ENCODE measurements at places on chromosomes 11 and 22. TPM values are rescaled to one million over a fixed set of nuclear protein-coding genes. Genes with fewer than 3 reads are reported as not detected.

DNA sequence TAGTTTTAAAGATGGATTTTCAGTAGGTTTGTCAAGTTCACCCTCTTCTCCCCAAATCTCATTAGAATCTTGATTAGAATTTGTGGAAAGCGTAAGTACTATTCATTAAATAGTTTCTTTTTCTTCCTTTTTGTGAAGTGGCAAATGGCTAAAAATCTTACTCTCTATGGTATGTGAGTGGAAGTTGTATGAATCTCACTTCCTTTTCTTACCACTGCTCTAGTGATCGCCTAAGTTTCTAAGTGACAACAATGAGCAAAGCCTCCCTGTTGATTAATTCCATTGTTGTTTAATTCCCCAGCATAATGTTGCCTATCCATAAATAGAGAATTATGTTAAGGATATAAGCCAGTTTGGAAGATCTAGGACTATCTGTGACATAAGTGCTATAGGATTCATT, 82.7 kb downstream of the PGR start:
- H3K4me3 ChIP-seq, result no peak overlapping the region
- H3K27me3 ChIP-seq, result peaks cover 1% of the 10 kb centered on the region
- H3K4me1 ChIP-seq, result peaks cover 11% of the 10 kb centered on the region
- H3K36me3 ChIP-seq, result no peaks in the 10 kb centered on the region

GRCh38 chr11:43879789-43880639, 617 bp upstream of the ALKBH3 start:
- peak overlapping the region; percentile 43 for H3K27ac ChIP-seq
- peaks cover 50% of the 10 kb centered on the region for H3K27me3 ChIP-seq
- DNase-seq, result no peak
- H3K4me1 ChIP-seq, result peaks cover 19% of the 10 kb centered on the region
- H3K36me3 ChIP-seq, result peaks cover 16% of the 10 kb centered on the region

GRCh38 chr11:62889484-62890437, 9.1 kb downstream of the SLC3A2 start:
- DNase-seq, result no peak
- no peaks in the 10 kb centered on the region for H3K27me3 ChIP-seq
- H3K4me3 ChIP-seq, result no peak overlapping the region
- peaks cover 32% of the 10 kb centered on the region for H3K4me1 ChIP-seq
- peak overlapping the region; percentile 76 for H3K27ac ChIP-seq
- peaks cover 29% of the 10 kb centered on the region for H3K36me3 ChIP-seq

- no peak for DNase-seq
- H3K27ac ChIP-seq, result no peak overlapping the region
- no peak overlapping the region for H3K4me3 ChIP-seq
- peaks cover 5% of the 10 kb centered on the region for H3K27me3 ChIP-seq
- peaks cover 8% of the 10 kb centered on the region for H3K36me3 ChIP-seq
Observed at GRCh38 chr11:122951211-122951610, 30.4 kb downstream of the BSX start.

GRCh38 chr22:35541254-35541748, 670 bp downstream of the RASD2 start:
- peak overlapping the region; percentile 6 for H3K4me3 ChIP-seq
- no peak overlapping the region for H3K27ac ChIP-seq
- no peak for DNase-seq
- H3K27me3 ChIP-seq, result peaks cover 77% of the 10 kb centered on the region

The DNAJB13 gene
- 0.60 TPM for total RNA-seq

- H3K27ac ChIP-seq, result no peak overlapping the region
Observed at GRCh38 chr11:100584201-100584985, 102.7 kb upstream of the ARHGAP42 start.

DNA sequence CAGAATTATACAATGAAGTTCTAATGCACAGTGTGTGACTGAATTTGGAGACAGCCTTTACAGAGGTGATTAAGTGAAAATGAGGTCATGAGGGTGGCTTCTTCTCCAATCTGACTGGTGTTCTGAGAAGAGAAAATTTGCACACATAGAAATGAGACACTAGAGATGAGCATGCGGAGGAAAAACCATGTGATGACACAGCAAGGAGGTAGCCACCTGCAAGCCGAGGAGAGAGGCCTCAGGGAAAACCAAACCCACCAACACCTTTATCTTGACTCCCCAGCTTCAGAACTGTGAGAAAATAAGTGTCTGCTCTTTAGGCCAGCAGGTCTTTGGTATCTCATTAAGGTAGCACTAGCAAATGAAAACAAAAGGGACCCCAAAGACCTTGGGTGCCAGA, 93.2 kb downstream of the GGTLC2 start:
- H3K4me3 ChIP-seq, result no peak overlapping the region
- H3K27me3 ChIP-seq, result peaks cover 87% of the 10 kb centered on the region
- H3K27ac ChIP-seq, result no peak overlapping the region
- DNase-seq, result no peak

- H3K4me1 ChIP-seq, result peaks cover 28% of the 10 kb centered on the region
- H3K4me3 ChIP-seq, result peak overlapping the region; percentile 89
- H3K27ac ChIP-seq, result peak overlapping the region; percentile 31
- H3K36me3 ChIP-seq, result no peaks in the 10 kb centered on the region
Observed at GRCh38 chr22:17366830-17367229, 2.4 kb upstream of the CECR2 start.

DNA sequence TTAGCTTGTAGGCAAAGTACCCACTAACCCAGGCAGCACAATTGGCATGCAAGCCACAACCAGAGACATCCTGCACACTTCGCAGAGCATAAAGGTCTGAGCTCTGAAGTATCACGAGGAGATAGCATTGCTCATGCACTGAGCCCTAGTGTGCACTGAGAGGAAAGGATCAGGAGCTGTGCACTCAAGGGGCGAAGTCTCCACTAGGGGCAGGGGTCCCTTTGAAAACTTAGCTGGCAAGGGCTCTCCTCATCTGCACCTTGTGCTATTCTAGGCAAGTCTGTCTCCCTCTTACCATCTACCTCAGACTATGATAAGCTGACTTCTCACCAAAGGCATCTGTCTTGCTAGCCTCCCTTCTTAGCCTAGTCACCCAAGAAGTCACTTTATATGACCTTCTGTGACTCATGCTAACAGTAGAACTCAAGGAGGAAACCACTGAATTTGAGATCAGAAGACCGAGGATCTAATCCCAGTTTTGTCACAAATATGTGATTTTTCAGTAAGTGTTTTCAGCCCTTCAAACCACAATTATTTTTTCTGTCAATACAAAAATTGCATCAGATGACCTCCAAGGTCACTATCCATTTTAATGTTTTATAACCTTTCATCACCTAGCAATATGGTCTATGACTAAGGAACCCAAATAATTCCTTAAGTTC, 1078.0 kb downstream of the NTM start:
- H3K27me3 ChIP-seq, result peaks cover 1% of the 10 kb centered on the region
- no peak overlapping the region for H3K4me3 ChIP-seq

DNA sequence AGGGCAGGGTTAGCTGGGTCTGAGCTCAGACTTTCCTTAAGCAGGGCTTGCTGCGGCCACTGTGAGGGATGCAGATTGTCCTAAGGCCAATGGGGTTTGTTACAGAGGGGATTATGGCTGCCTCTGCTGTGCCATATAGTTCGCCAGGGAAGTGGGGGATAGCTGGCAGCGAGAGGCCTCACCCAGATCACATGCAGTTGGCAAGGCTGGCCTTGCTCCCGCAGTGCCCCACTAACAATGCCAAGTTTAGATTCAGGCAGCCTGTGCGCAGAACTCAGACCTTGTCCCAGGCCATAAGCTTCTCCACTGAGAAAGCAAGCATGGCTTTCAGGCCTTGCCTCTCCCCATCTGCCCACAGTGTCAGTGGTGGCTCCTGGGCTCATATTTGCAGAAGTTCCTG, 4.7 kb upstream of the APOL2 start:
- peaks cover 17% of the 10 kb centered on the region for H3K4me1 ChIP-seq
- no peak for DNase-seq
- no peak overlapping the region for H3K27ac ChIP-seq
- H3K27me3 ChIP-seq, result no peaks in the 10 kb centered on the region
- H3K4me3 ChIP-seq, result no peak overlapping the region
- peaks cover 9% of the 10 kb centered on the region for H3K36me3 ChIP-seq

The AMBRA1 gene
- total RNA-seq, result 48.4 TPM

The RSF1 gene
- 104 TPM for total RNA-seq

The OR51B5 gene
- total RNA-seq, result 1.1 TPM

DNA sequence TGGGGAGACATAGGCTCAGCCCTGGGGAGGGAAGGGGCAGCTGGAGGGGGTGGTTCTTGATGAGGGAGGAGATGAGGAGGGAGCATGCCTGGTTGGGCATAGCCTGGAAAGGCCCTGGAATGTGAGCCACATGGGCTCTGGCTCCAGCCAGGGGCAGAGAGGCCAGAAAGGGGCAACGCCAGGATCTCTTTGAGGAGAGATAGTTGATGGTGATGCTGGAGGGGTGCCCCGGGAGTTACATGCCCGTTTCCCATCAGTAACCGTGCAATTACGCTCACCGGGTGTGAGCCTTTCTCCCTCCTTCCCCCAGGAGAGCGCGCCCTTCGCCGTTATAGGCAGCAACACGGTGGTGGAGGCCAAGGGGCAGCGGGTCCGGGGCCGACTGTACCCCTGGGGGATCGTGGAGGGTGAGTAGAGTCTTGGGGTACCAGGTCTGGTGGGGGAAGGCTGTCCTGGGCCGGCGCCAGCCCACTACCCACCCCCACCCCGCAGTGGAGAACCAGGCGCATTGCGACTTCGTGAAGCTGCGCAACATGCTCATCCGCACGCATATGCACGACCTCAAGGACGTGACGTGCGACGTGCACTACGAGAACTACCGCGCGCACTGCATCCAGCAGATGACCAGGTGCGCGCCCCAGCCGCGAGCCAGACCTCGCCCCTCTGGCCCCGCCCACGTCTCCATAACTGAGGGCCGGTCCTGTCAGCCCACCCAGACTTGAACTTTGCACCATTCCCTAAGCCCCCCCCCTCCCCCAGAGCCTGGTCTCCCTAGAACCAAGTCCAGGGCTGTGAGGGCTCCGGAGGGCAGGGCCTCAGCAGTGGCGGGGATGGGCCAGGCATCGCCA, 1.8 kb upstream of the GP1BB start:
- DNase-seq, result no peak
- H3K27ac ChIP-seq, result no peak overlapping the region
- H3K27me3 ChIP-seq, result peaks cover 73% of the 10 kb centered on the region
- peaks cover 17% of the 10 kb centered on the region for H3K36me3 ChIP-seq
- no peak overlapping the region for H3K4me3 ChIP-seq

The HTR3A gene
- not detected for total RNA-seq

DNA sequence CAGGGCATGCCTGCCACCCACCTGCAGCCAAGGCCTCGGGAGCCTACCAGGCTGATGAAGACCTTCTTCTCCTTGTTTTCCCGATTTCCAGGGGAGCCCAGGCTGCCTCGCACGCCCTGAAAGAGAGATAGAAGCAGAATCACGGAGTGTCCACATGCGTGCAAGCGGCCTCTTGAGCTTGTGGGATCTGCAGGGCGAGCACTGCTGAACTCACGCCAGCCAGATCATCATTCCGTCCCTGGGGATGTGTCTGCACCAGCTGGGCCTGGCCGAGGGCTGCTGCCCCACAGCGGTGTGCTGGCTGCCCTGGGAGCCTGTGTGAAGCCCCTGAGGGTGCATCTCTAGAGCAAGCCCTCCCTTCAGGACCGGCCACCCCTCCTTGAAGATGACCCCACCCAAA, 17.9 kb downstream of the USH1C start:
- no peaks in the 10 kb centered on the region for H3K4me1 ChIP-seq
- no peak for DNase-seq
- H3K36me3 ChIP-seq, result no peaks in the 10 kb centered on the region
- peaks cover 34% of the 10 kb centered on the region for H3K27me3 ChIP-seq
- no peak overlapping the region for H3K27ac ChIP-seq

- peaks cover 46% of the 10 kb centered on the region for H3K36me3 ChIP-seq
- no peaks in the 10 kb centered on the region for H3K27me3 ChIP-seq
- H3K4me1 ChIP-seq, result peaks cover 5% of the 10 kb centered on the region
- no peak overlapping the region for H3K4me3 ChIP-seq
- DNase-seq, result no peak
Observed at GRCh38 chr11:45218705-45219104, 67.4 kb downstream of the SYT13 start.

- no peak overlapping the region for H3K27ac ChIP-seq
- H3K27me3 ChIP-seq, result no peaks in the 10 kb centered on the region
- peaks cover 7% of the 10 kb centered on the region for H3K36me3 ChIP-seq
- no peak overlapping the region for H3K4me3 ChIP-seq
Observed at GRCh38 chr11:130243816-130244215, 70.9 kb downstream of the ZBTB44 start.

DNA sequence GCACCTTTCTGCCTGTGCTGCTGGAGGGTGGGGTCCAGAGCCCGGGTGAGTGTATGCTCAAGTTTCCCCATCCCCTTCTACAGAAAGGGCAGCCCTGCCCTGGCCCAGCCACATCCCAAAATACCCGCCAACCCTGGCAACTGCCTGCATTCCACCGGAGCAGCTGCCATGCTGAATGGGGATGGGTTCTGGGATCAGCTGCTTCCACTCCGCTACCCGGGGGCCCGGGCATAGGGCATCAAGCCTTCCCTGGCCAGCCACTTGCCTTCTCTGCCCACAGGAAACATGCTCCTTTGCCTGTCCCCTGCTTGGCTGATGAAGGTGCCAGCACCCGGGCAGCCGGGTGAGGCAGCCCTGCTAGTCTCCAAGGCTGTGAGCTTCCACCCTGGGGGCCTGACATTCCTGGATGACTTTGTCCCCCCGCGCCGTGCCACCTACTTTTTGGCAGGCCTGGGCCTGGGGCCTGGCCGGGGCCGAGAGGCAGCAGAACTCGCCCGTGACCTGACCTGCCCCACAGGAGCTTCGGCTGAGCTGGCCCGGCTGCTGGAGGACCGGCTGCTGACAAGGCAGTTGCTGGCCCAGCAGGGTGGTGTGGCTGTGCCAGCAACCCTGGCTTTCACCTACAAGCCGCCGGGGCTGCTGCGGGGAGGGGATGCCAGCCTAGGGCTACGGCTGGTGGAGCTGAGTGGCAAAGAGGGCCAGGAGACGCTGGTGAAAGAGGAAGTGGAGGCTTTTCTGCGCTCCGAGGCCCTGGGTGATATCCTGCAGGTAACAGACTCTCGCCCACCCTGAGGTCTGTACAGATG, 3.2 kb downstream of the CARNS1 start:
- no peak overlapping the region for H3K4me3 ChIP-seq
- no peaks in the 10 kb centered on the region for H3K36me3 ChIP-seq
- DNase-seq, result no peak
- H3K27me3 ChIP-seq, result peaks cover 20% of the 10 kb centered on the region
- no peak overlapping the region for H3K27ac ChIP-seq

DNA sequence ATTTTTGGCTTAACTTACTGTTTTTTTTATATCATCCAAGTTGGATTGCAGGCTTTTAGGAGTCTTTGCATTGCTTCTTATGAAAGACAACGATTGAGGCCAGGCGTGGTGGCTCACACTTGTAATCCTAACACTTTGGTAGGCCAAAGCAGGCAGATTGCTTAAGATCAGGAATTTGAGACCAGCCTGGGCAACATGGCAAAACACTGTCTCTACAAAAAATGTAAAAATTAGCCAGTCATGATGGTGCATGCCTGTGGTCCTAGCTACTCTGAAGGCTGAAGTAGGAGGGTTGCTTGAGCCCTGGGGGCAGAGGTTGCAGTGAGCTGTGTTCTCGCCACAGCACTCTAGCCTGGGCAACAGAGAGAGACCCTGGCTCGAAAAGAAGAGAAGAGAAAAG, 56.6 kb downstream of the BID start:
- no peaks in the 10 kb centered on the region for H3K27me3 ChIP-seq
- DNase-seq, result no peak
- H3K4me3 ChIP-seq, result no peak overlapping the region
- peaks cover 3% of the 10 kb centered on the region for H3K36me3 ChIP-seq
